Nucleus accumbens (tissue), 56 donors: ENCODE measurements at places on chromosomes 11 and 22.

- DNase-seq = no peak
Measured at GRCh38 chr11:96191752-96192151, 151.2 kb downstream of the MAML2 start.

- no peak for DNase-seq
Measured at GRCh38 chr11:31816468-31817053, 5.4 kb upstream of the PAX6 start.

DNA sequence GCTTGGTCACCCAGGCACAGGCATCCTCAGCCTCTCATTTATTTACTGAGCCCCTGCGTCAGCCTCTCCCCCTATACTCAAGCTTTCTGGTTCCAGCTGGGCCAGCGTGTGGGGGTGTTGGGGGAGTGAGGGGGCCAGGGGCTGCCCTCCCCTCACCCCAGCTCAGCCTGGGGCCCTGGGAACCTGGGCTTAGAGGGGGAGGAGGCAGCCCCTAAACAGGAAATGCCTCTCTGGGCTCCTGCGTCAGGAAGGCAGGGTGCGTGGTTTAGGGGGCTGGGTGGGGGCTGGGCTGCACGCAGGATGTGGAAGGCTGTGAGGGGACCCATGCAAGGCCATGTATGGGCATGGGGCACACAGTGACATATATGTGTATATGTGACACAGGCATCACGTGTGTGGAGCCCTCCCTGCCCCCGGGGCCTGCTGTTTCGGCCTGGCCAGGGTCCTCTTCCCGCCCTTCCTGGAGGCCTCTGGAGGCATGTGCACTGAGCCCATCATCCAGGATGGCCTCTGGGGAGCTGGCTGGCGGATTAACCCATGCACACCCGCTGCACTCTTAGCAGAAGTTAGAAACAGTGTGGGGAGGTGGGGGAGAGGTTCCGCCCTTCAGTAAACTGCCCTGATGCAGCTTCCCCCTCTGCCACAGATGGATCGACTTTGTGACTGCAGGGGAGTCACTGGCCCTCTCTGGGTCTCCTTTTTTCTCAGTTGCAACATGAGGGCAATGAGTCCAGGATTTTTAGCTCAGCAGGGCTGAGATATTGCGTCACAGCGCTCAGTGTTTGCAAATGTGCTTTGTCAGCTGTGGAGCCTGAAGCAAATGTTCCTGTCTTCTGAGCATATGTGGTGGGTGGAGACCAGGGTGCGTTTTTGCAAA is 1.1 kb upstream of the CD248 start:
- DNase-seq = no peak

GRCh38 chr11:56910046-56910773 is 78.5 kb upstream of the OR5AK2 start:
- no peak for DNase-seq

DNA sequence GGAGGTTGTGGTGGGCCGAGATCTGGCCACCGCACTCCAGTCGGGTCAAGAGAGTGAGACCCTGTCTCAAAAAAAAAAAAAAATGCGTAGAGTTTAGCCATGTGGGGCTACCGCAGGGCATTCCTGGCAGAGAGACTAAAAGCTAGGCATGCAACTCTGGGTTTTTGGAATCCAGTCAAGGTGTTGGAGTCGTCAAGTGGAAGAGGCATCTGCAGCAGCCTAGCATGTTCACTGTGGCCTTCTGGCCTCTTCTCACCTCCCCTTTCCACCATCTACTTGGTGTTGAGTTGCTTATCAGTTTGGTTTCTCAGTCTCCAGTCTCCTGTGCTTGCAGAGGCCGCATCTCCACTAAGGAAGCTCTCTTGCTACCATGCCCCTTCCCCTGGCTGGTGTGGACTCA is 572.5 kb downstream of the NTM start:
- no peak for DNase-seq

DNA sequence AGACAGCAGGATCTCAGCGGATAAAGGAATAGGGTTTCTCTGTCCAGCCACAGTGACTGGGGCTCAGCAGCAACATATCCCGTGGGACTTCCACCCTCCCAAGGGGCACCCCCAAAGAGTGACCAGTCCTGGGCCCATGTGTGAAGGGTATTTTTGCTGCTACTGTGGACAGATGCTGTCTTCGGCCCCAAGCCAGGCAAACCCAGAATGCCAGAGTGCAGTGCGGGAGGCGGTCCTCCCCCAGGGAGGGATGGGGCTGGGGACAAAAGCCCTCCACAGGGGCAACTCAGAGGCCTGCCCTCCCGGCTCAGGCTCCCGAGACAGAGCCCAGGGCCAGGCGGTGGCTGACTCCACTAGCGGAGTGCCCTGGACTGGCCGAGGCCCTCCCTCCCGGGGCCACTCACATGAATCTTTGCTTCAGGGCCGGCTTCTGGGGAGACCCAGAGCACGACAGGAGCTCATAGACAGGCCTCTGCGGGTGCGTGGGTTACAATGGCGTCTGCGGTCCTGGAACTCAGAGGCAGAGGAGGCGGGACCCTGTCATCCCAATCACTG is 34.7 kb upstream of the WNT7B start:
- DNase-seq = no peak

GRCh38 chr11:13535819-13536218 is 40.0 kb upstream of the PTH start:
- DNase-seq = no peak

GRCh38 chr11:66462911-66463310 is 3.8 kb upstream of the PELI3 start:
- DNase-seq = no peak

GRCh38 chr22:38213990-38214301 is 12.2 kb downstream of the MAFF start:
- no peak for DNase-seq

DNA sequence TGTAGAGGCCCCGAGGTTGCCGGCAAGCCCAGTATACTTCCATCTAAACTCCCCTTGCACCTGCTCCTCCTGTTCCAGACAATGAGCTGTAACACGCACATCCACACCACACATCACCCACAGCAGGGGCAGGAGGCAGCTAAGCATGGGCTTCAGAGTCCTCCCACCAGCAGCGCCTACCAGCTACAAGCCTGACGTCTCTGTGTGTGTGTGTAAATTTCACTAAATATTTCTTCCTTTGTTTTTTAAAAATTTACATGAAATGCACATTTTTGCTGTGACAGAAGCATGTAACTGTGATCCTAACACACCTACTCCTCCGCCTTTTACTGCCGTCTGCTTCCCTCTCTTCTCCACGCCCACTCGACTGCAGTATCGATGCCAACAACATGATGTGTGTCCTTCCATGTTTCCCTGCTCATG is 29.4 kb upstream of the PACSIN2 start:
- DNase-seq = no peak

- no peak for DNase-seq
Measured at GRCh38 chr11:68817554-68817953, 24.2 kb downstream of the CPT1A start.

DNA sequence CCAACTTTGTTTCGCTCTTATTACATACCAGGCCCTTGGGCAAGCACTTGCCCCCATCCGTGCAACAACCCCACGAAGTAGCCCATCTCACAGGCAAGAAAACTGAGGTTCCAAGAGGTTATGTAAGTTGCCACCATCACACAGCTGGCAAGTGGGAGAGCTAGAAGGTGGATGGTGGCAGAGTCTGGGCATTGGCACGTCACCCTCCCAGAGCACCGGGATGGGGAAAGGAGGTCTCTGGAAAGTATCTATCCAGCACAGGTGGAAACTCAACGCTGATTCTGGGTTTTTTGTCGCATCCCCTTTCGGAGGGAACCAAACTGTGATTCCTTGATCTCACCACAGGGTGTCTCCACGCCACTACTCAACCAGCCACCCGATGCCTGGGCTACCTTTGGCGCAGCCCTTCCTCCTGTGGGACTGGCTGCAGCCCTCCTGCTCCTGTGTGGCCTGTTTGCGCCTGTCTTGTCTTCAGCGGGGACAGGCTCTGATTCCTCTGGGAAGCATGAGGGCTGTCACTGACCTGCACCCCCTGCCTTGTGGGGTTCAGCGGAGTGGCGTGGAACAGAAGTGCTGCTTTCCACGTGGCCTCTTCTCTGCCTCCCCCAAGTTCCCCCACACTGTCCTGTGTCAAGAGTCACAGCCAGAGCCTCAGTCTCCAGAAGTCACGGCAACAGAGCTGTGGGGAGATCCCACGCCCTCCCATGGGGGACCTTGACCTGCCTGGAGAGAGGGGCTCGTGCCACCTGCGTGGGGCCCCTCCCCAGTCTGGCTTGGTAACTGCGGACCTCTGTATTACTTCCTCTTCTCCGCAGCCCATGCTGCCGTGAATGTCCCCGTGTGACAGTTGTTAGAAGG is 34.4 kb upstream of the TRIM29 start:
- peak; percentile 41 for DNase-seq

GRCh38 chr11:6962141-6962540 is 35.9 kb downstream of the ZNF215 start:
- DNase-seq = no peak

DNA sequence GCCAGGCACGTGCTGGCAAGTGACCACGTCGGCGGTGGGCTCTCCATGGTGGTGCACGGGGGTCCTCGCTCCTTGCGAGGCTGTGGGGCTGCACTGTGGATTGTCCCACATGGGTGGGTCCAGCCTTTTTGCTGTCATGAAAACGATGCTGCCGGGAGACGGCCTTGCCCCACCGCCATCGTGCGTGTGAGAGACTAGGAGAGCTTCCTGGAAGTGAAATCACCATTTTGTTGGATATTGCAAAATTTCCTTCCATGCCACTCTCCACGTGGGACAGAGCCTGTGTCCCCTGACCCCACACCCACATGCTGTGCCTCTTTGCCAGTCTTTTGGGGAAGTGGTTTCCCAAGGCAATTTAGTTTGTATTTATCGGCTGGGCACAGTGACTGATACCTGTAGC is 18.2 kb upstream of the GRAMD4 start:
- no peak for DNase-seq

DNA sequence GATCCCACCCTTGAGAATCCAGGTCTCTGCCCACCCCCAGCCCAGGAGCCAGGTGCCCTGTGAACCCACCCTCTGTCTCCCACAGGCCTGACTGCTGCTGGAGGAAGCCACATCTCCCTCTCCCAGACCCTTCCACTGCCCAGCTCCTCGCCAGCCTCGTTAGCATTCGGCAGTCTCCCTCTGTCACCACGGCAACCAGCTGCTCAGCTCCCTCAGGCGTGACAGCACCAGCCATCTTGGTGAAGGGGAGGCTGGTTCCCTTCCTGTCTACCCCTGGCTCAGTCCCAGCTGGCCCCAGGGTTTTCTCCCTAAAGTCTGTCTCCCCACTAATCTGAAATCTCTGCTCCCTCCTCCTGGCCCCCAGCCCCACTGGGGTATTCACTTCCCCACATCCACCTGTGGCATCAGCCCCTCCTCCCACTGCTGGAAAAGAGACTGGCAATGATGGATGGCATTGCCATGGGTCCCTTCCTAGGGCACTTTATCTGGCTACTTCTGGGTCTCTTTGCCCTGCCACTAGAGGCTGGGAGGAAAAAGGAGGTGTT is 28.1 kb downstream of the NRXN2 start:
- peak; percentile 44 for DNase-seq

DNA sequence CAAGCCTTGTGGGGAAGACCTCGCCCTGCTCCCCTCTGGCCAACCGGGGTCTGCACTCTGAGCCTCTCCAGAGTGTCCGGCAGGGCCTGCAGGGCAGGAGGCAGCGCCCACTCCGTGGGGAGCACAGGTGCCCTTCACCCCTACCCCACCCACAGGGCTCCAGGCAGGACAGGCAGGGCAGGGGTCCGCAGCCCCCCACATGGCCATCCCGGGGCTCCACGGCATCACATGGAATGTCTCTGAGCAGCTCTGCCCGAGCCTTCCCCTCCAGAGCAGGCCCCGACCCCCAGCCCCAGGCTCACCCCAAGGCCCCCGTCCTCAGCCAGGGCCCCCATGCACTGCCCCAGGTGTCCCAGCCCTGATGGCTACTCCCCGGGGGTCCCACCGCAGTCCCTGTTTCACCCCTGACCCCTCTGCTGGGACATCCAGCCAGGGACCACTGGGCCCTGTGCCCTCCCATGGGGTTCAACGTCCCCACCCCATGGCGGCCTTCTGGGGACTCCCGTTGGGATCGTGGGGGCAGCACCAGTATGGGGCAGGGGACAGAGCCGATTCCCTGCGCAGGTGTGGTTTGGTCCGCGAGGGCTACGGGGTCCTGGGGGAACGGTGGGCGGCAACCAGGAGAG is 77.7 kb downstream of the BRD1 start:
- DNase-seq = no peak

DNA sequence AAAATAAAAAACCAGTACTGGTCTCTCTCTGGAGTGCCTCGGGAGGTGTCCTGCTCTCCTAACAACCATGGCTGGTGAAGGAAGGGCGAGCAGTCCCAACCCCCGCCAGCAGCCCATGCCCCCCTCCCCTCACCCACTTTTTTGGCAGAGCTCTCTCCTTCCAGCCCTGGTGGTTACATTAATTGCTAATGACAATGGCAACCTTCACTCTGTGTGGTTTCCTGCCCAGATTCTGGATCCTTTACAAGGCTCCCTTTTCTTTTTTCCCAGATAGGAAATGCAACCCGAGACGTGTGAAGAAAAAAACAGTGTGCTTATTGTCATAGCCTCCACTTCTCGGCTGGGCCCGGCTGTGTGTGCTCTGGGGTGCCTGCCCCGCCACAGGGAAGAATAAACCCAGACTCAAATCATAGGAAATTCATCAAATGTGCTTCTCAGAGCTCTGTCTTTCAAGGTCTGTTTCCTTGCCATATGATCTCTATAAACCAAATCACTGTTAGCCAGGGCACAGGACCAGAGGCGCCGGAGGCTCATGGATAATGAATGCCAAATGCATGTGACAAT is 513.0 kb downstream of the SOX6 start:
- peak; percentile 71 for DNase-seq

- DNase-seq = no peak
Measured at GRCh38 chr11:11864803-11865202, 23.0 kb downstream of the USP47 start.

- no peak for DNase-seq
Measured at GRCh38 chr11:19811380-19811779, 98.7 kb downstream of the NAV2 start.

GRCh38 chr11:114159802-114160632 is 100.5 kb downstream of the ZBTB16 start:
- DNase-seq = peak; percentile 83

DNA sequence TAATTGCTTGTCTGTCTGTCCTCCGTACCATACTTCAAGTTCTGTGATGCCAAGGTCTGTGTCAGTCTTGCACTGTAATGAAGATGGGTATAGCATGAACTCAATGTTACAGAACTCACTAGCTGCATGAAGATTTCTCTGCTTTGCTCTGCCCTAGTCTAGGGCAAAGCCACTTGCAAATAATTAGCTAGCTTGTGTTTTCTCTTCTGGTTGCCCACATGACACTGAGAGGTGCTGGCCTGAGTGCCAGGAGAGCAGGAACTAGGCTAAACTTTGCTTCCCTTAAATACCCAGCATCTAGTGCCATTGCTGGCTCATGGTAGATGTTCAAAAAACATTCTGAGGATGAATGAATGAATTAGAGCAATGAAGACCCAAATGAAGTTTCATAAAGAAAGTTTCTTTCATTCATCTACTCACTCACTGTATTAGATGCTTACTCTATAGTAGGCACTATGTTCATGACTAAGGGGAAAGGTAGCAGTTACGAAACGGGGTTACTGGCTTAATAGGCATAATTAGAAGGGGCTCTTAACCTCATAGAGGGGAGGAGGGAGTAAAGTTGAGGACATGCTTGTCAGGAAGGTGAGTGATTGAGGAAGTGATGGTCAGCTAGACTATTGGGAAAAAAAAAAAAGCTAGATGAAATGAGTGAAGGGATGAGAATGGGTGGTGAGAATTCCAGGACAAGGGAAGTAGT is 4.4 kb upstream of the ENDOD1 start:
- no peak for DNase-seq
